ENCODE measurements at places on chromosomes 16 and 17. TPM values are rescaled to one million over a fixed set of nuclear protein-coding genes. Genes with fewer than 3 reads are reported as not detected.
A peak's percentile ranks its signal among the peaks of the same experiment; 100 is the strongest.

Gene NTN1
- 4.8 TPM for polyA plus RNA-seq

GRCh38 chr17:3990386-3991127, 26.3 kb upstream of the ATP2A3 start:
- no peak for DNase-seq

DNA sequence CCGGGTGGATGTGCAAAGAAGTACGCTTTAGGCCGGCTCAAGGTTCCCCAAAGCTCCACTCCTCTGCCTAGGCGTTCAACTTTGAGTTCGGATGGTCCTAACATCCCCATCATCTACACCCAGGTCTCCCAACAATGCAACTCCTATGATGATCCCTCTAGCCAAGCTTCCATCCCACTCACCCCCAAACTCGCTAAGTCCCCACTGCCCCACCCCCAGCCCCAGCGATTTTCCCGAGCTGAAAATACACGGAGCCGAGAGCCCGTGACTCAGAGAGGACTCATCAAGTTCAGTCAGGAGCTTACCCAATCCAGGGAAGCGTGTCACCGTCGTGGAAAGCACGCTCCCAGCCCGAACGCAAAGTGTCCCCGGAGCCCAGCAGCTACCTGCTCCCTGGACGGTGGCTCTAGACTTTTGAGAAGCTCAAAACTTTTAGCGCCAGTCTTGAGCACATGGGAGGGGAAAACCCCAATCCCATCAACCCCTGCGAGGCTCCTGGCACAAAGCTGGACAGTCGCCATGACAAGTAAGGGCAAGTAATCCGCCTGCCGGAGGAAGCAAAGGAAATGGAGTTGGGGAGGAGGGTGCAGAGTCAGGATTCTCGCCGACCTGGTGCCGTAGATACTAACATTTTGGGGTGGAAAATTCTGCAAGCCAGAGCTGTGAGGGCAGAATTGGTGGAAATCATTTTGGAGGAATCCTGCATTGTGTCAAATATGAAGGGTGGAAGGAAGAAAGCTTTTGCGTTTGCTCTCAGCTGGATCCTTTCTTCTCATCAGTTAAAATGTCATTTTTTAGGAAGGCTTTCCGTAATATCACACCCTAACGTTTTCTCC, at the start of gene TP53:
Gene TP53 (minus strand): TSS at position 419 of the 836 bp plus-strand sequence. CDS start 10,896 bp downstream, outside the sequence.
- peak; percentile 96 for DNase-seq

GRCh38 chr17:6666077-6666521, 14.5 kb downstream of the C17orf100 start:
- DNase-seq = peak; percentile 85

- peak; percentile 37 for DNase-seq
These were observed 82.2 kb downstream of the PLXDC1 start for GRCh38 chr17:39069114-39069756.

GRCh38 chr17:63694229-63694949, 5.5 kb downstream of the LIMD2 start:
- DNase-seq = no peak

- no peak for DNase-seq
These were observed 2.9 kb downstream of the ARSG start for GRCh38 chr17:68294196-68294555.

Data from testis (tissue), 5 donors.